Stimulated activated CD4-positive, alpha-beta T cell treated with anti-CD3 and anti-CD28 coated beads, TNF-alpha, amount 100 ng/mL, for 24 hours (primary cell): ENCODE measurements at places on chromosomes 6 and 20.
A peak's percentile ranks its signal among the peaks of the same experiment; 100 is the strongest.

DNA sequence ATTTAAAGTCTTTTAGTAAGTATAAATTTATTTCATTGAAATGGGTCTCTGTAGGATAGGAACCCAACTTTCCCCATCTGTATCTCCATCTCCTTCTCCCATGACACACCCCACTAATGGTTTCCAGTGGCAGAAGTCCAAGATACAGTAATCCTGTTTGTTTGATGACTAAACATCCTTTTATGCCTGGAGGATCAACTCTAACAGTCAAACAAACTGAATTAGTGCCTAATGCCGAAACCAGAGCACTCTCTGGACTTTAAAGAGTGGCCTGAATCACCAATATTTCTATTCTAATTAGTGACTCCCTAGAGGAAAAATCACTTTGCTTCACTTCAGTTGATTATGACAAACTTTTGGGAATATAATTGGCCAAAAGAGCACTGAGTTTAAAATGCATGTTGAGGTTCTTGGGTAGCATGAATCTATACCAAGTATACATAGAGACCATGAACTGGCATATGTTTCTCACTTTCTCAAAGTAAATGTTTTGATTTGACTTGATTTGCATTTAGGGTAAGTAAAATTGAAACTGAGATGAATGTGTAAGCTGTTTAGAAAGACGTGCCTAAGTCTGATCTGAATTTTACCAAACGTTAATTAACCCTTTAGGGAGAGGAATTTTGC lies 776.4 kb upstream of the NRSN1 start:
- DNase-seq: no peak

- no peak for DNase-seq
Measured at GRCh38 chr6:36095497-36096391, 34.6 kb upstream of the MAPK13 start.

- no peak for DNase-seq
Measured at GRCh38 chr6:129790785-129791184, 70.3 kb downstream of the TMEM244 start.

DNA sequence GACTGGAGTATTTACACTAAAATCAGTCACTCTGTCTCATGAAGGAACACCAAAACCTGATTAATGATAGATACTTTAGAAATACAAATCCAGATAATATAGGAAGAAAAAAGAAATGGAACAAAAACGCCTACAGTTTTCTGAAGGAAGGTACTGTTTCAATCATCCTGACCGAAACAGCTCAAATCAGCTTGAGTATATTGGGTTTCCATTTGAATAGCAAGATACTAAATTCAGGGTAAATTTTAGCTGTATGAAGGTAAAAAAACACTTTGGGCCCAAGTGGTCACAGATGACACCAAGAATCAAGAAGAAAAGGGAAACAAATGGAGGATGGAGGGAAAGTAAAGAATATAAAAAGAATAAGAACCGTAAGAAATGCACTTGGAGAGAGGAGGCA lies 6.9 kb downstream of the ZSCAN23 start:
- no peak for DNase-seq

DNA sequence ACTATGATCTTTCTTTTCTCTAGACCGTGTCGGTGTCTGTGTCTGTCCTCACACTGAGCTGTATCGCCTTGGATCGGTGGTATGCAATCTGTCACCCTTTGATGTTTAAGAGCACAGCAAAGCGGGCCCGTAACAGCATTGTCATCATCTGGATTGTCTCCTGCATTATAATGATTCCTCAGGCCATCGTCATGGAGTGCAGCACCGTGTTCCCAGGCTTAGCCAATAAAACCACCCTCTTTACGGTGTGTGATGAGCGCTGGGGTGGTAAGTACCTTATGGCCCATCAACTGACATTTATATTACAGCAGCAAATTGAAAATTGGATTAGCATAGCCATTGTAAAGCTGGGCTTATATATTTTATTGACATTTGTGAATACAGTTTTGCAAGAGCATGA lies 72.2 kb upstream of the GFRAL start:
- no peak for DNase-seq

DNA sequence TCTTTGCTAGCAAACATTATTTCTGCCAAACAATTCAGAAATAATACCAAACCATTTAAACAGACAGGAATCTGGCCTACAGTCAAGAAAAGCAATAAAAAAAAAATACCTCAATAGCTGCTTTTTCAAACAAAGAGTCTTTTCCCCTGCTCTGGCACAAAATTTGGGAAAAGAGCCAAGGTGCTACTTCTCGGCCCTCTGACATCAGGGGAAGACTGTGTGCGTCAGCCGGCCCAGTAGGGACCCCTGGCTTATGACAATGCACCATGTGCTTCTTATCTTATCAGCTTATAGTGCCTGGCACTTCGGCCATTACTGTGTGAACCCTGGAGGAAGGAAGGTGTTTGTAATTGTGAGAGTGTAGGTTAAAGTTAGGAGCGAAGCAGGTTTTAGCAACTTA lies 89.4 kb downstream of the PDE10A start:
- no peak for DNase-seq

DNA sequence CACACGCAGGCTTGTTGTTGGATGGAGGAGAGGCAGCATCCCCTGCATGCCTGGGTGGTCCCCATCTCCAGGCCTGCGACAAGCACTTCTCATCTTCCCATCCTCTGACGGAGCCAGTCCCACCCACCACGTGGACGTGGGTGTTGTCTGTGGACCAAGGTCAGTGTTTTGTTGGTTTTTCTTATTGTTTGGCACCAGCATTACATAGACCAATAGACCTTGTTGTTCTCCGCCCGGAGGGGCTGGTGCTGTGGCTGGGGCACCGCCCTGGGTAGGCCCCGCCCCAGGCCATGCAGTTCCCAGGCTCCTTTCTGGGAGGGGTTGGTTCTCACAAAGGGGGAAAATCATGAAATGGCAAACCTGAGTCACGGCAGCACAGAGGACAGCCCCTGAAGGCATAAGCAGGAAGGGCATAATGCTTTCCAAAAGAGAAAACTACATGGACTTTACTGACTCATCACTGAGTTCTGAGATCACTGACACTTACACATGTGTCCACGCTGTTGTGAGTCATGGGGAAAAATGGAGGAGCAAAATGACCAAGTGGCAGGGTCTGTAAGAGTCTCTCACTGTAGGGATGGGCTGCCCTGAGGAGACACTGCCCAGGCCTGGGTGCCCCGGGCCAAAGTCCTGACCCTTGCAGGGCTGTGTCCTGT lies 90.8 kb downstream of the THBS2 start:
- DNase-seq: no peak

GRCh38 chr6:36765594-36766398 lies 68.2 kb downstream of the RAB44 start:
- peak; percentile 82 for DNase-seq

- no peak for DNase-seq
Measured at GRCh38 chr6:150252714-150253444, 110.0 kb downstream of the PPP1R14C start.

DNA sequence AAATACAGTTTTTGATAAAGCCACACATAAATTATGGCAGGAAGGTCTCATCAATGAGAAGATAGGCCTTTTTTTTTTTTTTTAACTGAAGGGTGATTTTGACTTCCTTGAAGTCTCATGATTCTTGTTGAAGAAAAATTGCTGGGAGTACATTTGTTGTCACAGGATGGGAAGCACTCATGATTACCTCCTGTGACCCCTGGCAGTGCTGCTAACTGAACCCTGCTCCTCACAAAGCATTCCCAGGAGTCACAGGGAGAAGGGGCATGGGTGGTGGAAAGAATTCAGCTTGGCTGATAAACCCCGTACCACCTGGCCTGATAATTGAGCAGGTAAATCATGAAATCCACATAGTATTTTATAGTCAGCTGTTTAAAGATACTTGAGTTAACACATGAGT lies 86.9 kb downstream of the CD109 start:
- DNase-seq: no peak
